ENCODE measurements at places on chromosomes 7 and 10.

DNA sequence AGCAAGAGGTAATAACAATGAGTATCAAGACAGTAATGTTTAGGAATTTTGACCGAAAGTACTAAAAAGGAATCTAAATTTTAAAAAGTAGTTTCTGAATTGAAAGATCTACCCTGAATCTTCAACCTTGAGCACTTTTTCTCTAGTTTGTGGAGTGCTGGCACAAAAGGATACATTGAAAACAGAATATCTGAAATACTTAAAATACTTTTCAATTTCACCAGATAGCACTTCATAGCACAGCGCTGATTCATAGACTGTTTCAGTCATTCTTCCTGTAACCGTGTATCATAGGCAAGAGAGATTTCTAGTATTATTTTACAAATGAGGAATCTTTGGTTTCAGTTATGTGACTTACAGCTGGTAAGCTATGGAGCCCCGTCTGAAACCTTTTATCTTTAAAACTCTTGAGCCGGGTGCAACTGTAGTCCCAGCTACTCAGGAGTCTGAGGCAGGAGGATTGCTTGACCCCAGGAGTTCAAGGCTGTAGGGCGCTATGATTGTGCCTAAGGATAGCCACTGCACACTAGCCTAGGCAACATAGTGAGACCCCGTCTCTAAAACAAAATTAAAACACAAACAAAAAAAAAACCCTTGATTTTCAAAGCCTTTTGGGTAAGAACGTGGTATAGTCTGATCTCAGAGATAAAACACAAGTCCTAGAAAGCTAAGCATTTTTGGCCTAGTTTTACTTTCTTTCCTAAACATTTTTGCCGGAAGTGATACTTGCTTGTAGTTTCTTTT, 35.1 kb downstream of the FHIP2A start:
- peak; percentile 70 for DNase-seq

- DNase-seq: no peak
Measured at GRCh38 chr7:110388457-110388856, 702.5 kb upstream of the LRRN3 start.

DNA sequence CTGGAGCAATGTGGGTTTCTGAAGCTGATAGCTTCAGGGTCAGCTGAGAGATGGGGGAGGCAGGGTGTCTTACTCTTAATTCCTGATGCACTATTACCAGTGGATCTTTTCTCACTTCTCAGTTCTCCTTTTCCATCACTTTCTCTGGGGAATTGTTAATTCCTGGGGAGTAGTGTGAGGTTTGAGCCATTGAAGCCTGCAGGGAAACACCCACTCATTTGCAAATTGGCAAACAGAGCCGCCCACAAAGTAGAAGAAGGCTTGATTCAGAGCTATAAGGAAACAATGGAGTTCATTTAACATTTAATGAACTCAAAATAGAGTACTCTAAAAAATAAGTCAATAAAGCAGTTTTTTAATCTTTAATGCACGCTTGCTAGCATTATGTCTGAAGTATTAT, 4.3 kb upstream of the TECTB start:
- no peak for DNase-seq

- no peak for DNase-seq
Measured at GRCh38 chr7:36191292-36191920, 38.4 kb downstream of the EEPD1 start.

GRCh38 chr7:121313793-121314676, 14.8 kb upstream of the WNT16 start:
- no peak for DNase-seq

GRCh38 chr10:71234970-71235685, 22.8 kb downstream of the UNC5B start:
- no peak for DNase-seq

DNA sequence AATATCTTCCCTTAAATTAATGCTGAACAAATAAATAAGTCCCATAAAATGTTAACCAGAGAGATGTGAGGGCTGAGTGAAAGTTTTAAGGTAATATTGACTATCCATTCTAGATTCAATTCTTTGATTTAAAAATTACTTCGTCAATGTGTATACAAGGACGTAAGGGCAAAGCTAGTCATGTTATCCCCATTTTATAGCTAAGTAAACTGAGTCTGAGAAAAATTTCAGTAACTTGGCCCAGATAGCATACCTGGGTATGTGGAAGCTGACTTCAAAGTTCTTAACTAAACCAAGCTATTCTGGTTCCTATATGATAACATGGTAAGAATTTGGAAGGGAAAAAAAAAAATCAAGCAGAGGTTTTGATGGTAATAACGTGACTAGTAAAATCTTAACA, 72.4 kb downstream of the CADPS2 start:
- DNase-seq: no peak

GRCh38 chr7:116340201-116340847, 130.0 kb downstream of the TES start:
- DNase-seq: no peak

GRCh38 chr7:140478246-140479061, 851 bp downstream of the MKRN1 start:
- no peak for DNase-seq

DNA sequence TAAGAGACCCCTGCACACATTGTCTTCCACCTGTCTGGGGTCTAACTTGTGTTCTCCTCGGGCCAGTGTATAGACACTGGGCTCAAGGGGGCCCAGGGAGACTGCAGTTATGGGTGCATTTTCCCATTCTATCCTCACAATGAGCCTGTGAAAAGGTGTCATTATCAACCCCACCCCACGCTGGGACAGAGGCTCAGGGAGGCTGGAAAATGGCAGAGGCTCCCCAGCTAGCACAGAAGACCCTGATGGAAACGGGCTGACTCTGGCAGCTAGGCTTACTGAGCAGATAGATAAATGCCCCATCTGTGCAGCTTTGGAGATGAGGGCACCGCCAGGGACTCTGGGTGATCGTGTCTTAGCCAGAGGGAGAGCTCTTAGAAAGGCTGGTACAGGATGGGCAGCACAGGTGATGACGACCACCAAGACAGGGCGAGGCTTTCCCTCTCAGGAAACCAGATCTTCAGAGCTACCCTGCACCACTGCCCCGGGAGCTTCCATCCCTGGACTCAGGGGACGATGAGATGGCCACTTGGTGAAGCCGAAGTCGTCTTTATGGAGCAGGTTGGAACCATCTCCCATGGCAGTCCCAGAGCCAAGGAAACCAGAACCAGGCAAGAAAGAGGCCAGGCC, 58.2 kb upstream of the CHST15 start:
- DNase-seq: no peak

GRCh38 chr7:101470668-101471487, 108.2 kb downstream of the COL26A1 start:
- DNase-seq: no peak

Data from fibroblast of skin of left biceps (primary cell).